Renal cortex interstitium (tissue), 15 donors: ENCODE measurements at places on chromosomes 1 and 21. TPM values are rescaled to one million over a fixed set of nuclear protein-coding genes. Genes with fewer than 3 reads are reported as not detected.

- no peak for DNase-seq
Measured at GRCh38 chr1:170680428-170680827, 16.5 kb downstream of the PRRX1 start.

Gene ADAM15
- 57.2 TPM for polyA plus RNA-seq

Gene S100A1
- polyA plus RNA-seq: 23.3 TPM

GRCh38 chr1:233635765-233636502 lies 22.0 kb downstream of the KCNK1 start:
- DNase-seq: no peak

- no peak for DNase-seq
Measured at GRCh38 chr1:45493116-45493697, 2.2 kb upstream of the TESK2 start.

DNA sequence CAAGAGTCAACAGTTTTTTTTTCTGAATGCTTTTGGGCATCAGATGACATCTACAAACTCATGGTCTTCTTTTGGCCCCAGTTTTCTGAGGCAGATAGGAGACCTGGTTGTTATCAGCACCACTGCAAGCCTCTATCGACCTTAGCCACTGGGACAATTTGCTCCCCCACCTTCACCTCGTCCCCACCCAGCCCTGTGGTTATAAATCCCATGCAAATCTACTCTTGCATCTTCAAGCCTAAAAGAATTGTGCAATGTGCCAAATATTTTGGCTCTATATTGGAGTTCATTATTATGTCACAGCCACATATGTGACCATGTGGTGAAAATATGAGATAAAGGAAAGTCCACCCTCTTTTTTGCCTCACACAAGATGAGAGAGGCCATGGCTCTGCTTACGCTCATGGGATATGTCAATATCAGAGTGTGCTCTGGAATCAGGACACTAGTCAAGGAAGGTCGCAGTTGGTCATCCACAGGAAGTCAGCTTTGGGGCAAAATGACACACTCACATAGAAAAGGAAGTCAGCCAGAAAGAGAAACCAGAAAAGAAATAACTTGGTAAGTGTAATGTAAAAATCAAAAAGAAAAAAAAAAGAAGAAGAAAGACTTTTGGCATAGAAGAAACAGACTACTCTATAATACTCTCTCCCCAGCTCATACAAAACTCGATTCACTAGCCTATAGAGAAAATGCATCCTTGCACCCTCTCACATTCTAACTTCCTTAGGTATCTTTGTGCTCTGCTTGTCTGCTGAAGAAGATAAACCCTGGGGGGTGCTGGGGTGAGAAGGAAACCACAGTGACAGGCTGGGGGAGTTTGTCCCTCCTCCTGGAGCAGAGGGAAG lies 21.2 kb downstream of the SLC30A10 start:
- DNase-seq: no peak

GRCh38 chr1:81574408-81574807 lies 226.3 kb upstream of the ADGRL2 start:
- DNase-seq: no peak

DNA sequence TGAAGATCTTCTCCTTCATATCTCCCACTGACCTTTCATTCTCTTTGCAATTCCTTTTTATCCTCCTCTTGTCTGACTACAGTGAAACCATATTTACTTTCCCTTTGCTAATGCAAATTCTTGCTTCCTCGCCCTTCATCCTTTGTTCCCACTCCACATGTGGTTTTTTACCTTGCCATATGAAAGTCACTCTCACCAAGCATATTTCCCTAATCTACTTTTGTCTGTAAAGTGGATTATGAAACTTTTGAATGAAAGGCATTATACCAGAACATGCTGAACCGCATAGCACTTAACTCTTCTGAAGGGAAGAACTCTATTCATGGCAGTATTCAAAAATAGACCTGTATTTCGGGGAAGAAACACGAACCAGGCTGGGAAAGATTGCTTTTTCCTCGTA lies 8.0 kb upstream of the TMPRSS15 start:
- no peak for DNase-seq

DNA sequence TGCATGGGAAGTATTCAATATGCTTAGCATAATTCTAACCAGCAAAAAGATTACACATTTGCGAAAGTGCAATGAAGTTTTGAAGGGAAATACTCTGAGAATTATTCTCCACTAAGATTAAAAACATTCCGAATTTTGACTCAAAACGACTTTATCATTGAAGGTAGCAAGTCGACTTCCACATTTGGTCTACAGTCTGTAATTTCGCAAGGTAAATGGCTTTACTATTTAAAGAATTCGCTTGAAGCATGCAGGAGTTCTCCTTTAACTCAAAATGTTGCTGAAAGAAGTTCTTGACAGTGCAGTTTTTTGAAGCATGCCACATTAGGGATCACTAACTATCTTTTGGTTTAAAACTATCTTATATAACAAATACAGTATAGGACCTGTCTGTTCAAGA lies 161.0 kb upstream of the HP1BP3 start:
- no peak for DNase-seq

Gene CD5L
- polyA plus RNA-seq: not detected

DNA sequence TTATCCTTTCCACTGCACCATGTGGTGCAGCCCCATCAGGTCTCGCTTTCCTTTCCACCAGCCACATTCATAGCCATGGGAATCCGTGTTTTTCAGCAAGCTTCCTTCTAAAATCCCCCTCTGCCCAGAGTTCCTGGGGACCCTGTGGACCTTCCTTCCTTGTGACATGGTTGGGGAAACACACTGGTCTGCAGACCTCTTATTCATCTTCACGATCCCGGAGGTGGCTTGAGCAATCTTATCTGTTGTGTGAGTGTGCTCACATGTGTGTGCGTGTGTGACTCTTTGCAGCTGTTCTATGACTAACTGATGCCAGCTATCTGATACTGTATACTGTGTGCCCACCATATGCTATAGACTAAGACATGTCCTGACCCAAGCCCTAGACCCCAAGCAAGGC lies 15.6 kb upstream of the IL10 start:
- DNase-seq: no peak

Gene LMX1A
- not detected for polyA plus RNA-seq

DNA sequence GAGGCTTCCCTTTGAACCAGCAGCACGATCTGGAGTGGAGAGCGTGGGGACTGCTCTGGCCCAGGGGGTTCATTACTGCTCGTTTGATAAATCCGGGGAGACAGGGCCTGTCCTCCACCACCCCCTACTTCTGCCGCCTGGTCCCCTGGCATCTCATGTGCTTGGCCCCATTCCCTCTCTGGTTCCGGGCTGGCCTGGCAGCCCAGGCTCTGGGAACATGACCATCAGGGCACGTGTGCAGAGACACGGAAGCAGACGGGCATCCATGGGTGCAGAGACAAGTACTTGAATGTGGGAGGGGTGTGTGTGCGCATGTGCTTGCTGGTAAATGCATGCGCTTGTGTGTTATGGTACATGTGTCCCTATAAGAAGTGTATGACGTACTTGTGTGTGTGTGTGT lies 75.5 kb downstream of the KIRREL1 start:
- no peak for DNase-seq
